ENCODE measurements at places on chromosomes 5 and 9.

- DNase-seq, result no peak
Observed at GRCh38 chr9:137222190-137223077, at the start of gene RNF208. TSS of gene RNF208 (minus strand) at chr9:137222240. CDS start at chr9:137221212, 1,028 bp downstream.

DNA sequence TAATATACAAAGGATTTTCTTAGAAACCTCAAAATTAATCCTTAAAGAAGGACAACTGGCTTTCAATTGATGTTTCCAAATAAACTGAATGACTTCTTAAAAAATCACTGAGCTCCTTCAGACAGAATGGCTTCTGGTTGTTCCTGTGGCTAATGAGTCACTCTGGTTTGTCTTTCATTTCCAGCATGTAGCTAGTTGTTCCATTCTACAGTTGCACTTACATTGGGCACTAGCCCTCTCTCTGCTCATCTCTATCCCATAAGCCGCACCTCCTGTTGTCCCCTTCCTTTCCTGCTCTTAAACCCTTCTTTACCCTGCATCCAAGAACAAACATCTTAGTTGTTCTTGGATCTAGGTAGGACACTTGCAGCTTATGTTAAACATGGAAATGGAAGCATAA lies 235.3 kb upstream of the HAPLN1 start:
- no peak for DNase-seq

- DNase-seq, result no peak
Observed at GRCh38 chr5:6805841-6806240, 92.6 kb downstream of the TENT4A start.

GRCh38 chr5:151897896-151898295 lies 26.8 kb downstream of the GLRA1 start:
- no peak for DNase-seq

GRCh38 chr5:53453898-53454718 lies 26.3 kb upstream of the FST start:
- no peak for DNase-seq

GRCh38 chr5:175393897-175394296 lies 50.1 kb downstream of the DRD1 start:
- no peak for DNase-seq

DNA sequence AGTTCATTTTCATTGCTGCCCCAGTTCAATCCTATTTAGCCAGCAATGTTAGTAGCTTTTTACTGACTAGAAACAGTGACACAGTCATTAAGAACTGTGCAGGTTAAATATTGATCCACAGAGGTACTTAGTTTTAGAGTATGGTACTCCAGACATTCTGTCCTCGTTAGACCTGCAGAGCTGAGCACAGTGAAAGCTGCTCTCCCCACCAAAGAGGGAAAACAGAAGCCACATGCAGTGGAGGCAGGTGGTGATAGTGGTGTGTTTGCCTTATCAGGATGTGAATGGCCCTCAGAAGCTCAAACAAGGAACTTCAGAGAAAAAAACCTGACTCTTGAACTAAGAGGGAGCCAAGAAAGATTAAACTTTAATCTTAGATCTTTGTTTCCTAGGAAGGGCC lies 75.5 kb downstream of the UNC13B start:
- no peak for DNase-seq
